ENCODE measurements at places on chromosomes 4 and X.

- DNase-seq: no peak
These were observed 19.1 kb upstream of the XK start for GRCh38 chrX:37666516-37666915.

GRCh38 chr4:122814426-122814825, 12.2 kb upstream of the FGF2 start:
- peak; percentile 11 for DNase-seq

- no peak for DNase-seq
These were observed 112.3 kb upstream of the IL15 start for GRCh38 chr4:141524116-141524515.

DNA sequence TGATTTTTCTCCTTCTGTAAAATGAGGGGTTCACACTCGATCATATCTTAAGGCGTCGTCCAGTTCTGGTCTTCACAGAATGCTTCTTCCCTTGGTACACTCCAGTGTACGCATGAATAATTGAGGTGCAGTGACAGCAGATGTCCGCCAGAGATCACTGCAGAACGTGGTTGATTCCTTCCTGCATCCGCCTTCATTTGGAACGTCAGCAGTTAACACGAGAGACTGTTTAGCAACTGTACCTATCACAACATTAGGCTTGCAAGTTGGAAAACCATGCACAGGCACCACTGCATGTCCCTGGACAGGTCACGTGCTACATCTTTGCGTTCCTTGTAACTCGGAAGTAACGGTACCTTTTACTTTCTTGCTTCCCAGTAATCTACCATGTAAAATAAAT, 66.0 kb upstream of the GEMIN8 start:
- DNase-seq: peak; percentile 4

GRCh38 chr4:159235779-159236368, 133.0 kb downstream of the RAPGEF2 start:
- DNase-seq: no peak

DNA sequence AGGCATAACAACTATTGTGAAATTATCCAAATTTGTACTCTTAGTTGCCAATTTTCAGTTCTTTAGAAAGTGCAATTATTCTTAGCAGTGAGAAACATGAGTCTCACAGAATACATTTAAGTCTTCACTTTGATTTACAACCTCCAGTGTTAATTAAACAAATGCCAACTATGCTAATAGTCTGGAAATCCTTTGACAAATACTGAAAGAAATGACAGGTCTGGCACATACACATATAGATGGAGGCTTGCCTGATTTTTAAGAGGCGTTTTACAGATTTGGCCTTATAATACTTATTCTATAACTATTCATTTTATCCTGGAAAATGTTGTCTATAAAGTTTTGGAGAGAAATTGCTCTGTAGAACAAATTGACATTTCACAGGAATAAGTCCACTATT, 320.1 kb downstream of the TRIML1 start:
- DNase-seq: no peak

GRCh38 chr4:101295691-101296090, 51.6 kb downstream of the PPP3CA start:
- DNase-seq: no peak

DNA sequence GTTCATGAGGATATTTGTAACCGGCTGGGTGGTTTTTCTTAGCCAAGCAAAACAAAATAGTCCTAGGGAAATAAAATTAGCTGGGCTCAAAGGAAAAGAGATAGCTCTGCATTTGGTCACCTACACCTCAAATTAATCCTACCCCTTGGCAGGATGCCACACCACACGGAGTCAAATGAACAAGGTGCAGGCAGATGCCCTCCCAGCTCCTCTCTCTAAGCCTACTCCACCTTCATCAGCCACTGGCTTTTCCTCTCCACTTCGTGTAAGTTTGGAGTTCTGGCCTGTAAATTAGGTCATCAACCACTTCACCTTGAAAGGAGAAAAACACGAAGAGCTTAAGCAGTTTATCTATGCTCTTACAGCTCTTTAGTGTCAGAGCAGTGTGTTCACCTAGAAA, 1.4 kb downstream of the DDIT4L start:
- no peak for DNase-seq

GRCh38 chrX:148448686-148449085, 51.7 kb upstream of the AFF2 start:
- peak; percentile 13 for DNase-seq

- DNase-seq: no peak
These were observed 11.2 kb upstream of the PDGFRA start for GRCh38 chr4:54217642-54218495.

GRCh38 chrX:18855919-18856644, 127.8 kb downstream of the PHKA2 start:
- peak; percentile 90 for DNase-seq

GRCh38 chr4:37978248-37978924, 18.2 kb downstream of the PTTG2 start:
- DNase-seq: no peak

GRCh38 chrX:151151665-151152267, 24.6 kb upstream of the GPR50 start:
- DNase-seq: no peak

DNA sequence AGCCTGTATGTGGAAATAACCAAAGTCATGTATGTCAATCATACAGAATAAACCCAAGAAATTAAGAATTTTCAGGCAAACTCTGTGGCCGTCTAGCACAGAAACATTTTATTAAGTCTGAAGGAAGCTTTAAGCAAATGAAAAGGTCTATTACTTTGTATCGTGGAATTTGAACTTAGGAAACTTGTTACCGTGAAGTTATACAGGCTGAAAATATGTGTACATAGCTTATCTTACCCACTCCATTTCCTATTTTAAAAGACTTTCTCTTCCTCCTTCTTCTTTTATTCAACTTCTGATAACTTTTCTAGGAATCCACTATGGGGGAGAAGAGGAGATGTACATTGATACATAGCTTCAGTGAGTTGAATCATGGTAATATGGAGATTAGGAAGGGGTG, 108.3 kb downstream of the AGTR2 start:
- DNase-seq: no peak

GRCh38 chr4:15410750-15411149, 17.1 kb upstream of the C1QTNF7 start:
- no peak for DNase-seq

DNA sequence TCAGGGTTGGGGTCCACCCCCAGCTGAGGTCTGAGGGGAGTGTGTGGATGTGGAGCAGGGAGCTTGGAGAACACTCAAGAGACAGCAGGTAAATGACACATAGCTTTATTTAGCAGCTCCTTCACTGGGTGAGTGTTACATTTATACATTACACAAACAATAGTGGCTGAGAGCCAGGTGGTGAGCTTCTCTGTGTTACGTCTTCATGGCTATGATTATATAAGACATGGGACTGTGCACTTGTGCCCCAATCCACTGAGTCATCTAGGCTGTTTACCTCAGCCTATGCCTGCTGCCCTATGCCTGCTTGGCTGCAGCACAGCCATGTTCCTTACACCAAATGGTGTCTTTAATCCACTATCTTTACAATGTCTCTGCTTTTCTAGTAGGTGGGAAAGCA, 459.6 kb downstream of the AFF2 start:
- no peak for DNase-seq

DNA sequence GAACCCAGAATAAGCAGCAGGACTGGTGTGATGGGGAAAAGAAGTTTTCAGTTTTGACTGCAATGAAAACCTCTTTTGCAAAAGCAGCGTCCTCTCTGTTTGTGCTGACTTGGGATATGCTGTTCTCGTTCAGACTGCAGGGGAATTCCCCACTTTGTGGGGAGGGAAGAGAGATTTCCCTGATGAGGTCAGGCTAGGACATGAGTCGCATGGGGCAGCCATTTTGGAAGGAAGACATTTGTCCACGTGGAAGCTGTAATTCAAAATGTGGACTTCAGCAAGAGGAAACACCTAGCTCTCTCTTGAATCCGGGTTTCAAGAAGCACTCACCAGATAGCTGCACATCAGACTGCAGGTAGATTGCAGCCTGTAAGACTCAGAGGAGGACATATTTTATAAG, 39.3 kb downstream of the ING2 start:
- DNase-seq: no peak

DNA sequence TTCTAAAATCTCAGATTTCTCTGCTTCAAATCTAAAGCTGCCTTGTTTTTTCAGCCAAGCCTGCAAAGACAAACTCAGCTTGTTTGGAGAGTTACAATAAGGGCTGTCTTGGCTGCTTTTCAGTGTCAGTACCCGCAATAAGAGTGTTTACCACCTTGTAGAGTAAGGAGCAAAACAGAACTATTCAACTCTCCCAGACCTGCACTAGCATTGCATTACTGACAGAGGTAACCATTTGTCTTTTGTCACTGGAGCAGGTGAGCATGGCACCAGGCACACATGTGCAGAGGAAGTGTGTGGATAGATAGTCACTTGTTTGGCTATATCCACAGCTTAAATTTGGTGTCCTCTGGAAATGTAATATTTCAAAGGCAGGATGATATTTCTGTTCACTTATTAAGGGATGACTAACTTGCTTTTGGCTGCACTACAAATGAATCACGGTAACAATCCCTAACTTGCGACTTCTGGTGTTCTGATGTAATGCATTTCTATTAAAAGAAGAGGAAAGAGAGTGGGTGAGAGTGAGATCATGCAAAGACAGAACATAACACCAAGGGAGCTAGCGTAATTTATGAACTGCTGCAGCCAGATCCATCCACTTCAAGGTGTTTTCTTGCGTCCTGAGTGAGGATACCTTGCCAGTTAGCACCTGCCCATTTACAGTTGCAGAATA, 38.6 kb downstream of the PTCHD1 start:
- no peak for DNase-seq

DNA sequence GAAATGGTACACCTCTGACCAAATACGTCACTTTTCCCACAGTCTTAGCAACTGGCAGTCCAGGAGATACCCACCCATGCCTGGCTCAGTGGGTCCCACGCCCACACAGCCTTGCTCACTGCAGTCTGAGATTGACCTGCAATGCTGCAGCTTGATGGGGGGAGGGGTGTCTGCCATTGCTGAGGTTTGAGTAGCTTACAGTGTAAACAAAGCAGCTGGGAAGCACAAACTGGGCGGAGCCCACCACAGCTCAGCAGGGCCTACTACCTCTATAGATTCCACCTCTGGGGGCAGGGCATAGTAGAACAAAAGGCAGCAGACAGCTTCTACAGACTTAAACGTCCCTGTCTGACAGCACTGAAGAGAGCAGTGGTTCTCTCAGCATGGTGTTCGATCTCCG, 52.7 kb downstream of the AMER1 start:
- no peak for DNase-seq

DNA sequence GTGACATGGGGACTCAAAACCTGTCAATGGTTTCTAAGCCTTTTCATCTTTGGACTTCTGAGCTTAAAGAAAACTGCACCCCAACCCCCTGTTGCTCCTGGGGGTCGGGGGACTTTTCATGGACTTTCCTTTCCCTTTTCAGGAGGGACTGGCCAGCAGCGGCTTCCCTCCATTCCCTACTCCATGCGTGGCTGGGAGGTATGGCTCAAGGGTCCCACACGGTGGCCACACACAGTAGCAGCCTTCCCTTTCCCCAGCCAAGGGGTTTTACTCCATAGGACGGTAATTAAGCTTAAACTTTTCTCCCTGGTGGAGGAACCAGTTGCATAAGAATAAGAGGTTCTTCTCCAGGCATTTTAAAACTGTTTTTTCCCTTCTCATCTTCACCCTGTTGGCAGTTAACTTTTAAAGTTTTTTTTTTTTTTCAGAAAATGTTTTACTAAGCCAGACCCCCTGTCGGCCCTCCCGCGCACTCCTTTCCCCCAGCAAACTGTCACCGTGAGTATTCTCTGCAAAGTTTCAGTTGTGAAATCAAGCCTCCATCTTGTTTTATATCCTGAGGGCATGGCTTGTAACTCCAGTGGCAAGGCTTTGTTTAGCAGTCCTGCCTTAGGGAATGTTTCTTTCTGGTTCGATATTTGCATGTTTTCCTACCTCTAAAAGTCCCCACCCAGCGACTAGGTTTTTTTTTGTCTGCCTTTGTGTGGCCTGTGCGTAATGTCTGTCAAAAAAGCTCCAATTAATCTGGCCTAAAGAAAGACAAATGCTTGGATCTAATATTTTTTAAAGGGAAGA, 325.7 kb downstream of the TLL1 start:
- DNase-seq: no peak

DNA sequence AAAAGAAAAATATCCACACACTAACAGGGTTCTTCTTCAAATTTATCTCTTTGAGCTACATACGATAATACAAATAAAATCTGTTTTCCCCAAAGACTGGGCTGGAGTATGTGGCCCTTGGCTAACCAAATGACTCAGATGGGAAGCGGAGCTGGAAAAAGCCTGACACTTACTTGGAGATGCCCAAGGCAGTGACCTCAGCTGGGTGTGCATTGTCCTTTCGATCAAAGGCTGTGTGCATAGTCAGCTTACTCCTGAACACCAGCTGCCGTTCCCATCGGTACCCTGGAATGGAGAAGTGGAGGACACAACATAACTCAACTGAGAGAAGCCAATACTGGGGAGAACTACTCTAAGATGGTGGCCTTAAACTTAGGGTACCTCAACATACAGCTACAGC, 95.1 kb downstream of the CDS1 start:
- no peak for DNase-seq

DNA sequence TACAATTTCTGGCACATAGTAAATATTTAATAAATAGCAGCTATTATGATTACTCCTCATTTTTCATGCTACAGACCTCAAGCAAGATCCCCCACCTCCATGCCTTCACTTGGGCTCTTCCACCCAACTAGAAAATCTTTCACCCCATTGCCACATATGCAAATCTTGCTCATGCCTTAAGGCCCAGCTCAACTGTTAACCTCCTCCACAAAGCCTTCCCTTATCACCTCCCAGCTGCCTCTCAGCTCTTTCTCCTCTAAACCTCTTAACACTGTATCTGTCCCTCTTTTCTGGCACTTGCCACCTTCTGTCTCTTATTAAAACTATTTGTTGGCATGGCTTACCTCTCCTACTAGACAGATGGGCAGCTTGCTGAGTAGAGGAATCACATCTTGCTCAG, 51.5 kb downstream of the PJA1 start:
- DNase-seq: no peak

GRCh38 chr4:11467931-11468330, 39.2 kb upstream of the HS3ST1 start:
- no peak for DNase-seq

DNA sequence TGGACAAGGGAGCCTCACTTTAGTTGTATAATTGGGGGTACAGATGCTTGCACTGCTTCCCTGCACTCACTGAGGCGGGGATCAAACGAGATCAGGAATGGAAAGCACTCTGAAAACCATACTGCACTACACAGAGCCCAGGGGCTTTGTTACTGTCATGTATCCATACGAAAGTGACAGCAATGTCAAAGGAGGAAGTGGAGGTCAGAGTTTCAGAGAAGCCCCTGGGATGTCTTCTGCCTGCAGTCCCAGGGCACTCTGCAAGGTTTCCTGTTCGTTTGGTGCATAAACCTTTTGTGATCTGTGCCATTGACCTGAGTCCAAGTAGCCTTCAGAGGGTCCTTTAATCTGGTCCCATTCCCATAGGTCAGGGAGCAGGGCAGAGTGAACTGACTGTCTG, 31.2 kb downstream of the RNF175 start:
- no peak for DNase-seq

GRCh38 chr4:175614890-175615289, 197.2 kb downstream of the GPM6A start:
- no peak for DNase-seq

GRCh38 chrX:39551762-39552161, 546.0 kb downstream of the BCOR start:
- no peak for DNase-seq

All from GM12878 (cell line).